ENCODE measurements at places on chromosomes 13 and 19.

GRCh38 chr13:60944863-60945262, 470.8 kb downstream of the PCDH20 start:
- DNase-seq, result no peak

- DNase-seq, result no peak
Observed at GRCh38 chr13:97425590-97425989, 8.4 kb upstream of the RAP2A start.

DNA sequence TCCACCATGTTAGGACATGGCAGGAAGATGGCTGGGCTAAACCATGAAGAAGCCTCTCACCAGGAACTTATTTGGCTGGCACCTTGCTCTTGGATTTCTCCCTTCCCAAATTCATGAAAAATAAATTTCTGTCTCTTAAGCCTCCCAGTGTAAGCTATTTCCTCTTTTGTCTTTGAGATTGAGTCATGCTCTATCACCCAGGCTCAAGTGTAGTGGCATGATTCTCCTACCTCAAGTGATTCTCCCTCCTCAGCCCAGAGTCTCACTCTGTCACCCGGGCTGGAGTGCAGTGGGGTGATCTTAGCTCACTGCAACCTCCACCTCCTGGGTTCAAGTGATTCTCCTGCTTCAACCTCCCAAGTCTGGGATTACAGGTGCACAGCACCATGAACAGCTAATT, 12.6 kb downstream of the ZNF888 start:
- no peak for DNase-seq

- DNase-seq, result no peak
Observed at GRCh38 chr19:39170386-39171231, 26.2 kb upstream of the NCCRP1 start.
